ENCODE measurements at places on chromosomes 7 and 10. TPM values are rescaled to one million over a fixed set of nuclear protein-coding genes. Genes with fewer than 3 reads are reported as not detected.
A peak's percentile ranks its signal among the peaks of the same experiment; 100 is the strongest.

The POU6F2 gene
- polyA plus RNA-seq = 2.1 TPM

The NODAL gene
- not detected for polyA plus RNA-seq

GRCh38 chr7:38451840-38452239, 178.4 kb upstream of the TARP start:
- DNase-seq = no peak

The CPN1 gene
- 0.05 TPM for polyA plus RNA-seq

- no peak for DNase-seq
These were observed 916 bp upstream of the EEPD1 start for GRCh38 chr7:36151921-36152755.

DNA sequence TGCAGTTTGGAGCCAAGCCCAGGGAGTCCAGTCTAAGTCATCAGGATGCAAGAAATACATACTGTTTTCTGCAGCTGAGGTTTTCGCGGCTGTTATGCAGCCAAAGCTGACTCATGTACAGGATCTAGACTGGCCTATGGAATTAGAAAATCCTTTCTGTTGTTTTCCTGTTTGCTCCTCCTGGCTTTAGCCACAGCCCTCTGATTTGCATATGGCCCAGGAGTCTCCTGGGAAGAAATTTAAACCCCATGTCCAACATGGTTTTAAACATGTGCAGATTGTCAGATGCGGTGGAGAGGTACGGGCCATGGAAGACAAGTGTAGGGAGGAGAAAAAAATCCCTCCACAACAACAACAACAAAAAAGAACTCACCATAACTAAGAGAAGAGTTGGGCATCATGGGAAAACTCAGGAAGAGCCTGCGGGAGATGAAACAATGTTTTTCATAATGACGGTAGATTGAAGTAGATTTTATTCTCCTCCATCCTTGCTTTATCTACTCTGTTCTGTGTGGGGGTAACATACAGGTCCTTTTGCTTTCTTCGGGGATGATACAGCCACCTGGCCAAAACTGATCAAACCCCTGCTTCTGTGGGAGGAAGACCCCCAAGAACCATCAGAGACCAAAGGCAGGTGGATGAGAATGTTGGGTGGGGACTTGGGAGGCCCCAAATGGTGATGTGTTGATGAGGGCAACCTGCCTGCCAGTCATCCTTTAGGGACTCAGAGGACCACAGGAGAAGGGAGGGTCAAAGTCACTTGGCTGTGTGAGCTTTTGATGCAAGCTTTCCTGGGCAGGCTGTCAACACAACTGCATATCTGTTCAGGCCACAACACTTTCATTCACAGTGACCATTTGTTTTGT, 29.8 kb upstream of the GNA12 start:
- DNase-seq = no peak

DNA sequence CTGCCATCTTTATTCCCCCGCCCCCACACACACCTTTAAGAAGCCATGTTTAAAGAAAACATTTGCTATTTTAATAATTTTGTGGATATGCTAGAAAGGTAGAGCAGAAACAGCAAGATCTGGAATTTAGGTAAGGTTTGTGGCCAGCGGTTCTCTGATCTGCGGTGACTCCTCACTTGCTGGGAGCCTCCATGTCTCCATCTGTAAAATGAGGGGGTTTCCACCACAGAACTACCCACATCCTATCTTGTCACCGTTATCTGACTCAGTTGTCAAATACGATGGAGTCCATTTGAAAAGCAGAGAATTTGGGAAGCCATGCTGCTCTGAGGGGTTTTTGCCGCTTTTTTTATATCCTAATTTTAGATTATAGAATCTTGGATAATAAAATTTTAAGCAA, 23.3 kb downstream of the MACC1 start:
- no peak for DNase-seq

The RBP3 gene
- not detected for polyA plus RNA-seq

DNA sequence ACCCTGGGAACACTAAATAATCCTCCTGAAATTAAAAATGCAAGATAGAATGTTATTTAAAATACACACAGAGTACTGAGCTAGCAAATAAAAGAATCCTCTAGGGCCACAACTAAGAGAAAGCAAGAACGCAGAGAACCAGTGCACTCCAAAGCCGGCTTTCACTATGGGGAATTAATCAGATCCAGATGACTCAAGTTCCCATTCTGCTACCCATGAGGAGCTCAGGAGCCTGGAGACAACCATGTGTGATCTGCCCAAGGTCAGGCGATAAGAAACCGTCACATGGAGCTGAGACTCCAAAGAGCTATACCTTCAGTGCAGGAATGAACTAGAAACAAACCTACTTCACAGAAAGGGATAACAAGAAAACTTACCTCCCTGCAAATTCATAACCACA, 19.5 kb upstream of the CYREN start:
- no peak for DNase-seq

DNA sequence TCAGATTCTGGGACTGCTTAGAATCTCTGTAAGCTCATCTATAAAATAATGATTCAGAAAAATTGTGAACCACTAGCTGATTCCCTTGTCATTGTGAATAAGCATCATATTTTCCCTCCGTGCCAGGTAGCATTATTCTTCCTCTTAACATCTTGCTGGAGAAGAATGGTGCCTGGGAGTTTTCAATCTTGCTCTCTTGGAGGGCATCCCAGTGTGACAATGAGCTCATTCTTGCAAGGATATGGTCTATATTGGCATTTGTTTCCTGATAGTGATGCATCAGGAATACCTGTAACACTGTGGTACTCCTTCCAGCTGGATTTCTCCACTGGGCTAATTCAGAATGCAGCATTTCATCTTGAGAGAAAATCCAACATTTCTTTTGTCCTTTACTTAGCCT, 126.4 kb upstream of the ITGB1 start:
- no peak for DNase-seq

- no peak for DNase-seq
These were observed 6.6 kb upstream of the TPK1 start for GRCh38 chr7:144842377-144842851.

DNA sequence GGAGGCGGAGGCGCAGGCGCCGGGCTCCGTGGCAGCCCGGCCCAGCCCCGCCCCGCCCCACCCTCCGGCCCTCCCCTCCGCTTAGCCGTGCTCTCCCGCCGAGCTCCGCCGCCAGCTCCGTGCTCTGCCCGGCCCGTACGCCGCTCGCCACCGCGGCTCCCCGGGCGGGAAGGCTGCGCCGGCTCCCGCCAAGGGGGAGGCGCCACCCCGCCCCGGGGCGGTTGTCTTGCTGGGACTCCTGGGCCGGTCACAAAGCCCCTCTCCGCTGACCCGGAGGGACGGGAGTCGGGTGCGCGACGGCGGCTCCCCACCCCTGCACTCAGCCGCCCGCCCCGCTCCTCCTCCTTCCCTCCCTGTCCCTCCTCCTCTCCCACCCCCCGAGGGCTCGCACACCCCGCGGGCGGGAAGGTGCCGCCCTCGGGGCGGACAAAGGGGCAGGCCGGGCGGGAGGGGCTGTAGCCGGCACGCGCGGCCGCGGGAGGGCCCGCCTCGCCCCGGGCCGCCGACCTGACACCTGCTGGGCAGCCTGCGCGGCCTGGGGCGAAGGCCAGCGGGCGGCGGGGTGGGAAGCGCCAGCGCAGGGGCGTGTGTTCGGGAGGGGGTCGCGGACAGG, 11.5 kb upstream of the SP8 start:
- DNase-seq = no peak

DNA sequence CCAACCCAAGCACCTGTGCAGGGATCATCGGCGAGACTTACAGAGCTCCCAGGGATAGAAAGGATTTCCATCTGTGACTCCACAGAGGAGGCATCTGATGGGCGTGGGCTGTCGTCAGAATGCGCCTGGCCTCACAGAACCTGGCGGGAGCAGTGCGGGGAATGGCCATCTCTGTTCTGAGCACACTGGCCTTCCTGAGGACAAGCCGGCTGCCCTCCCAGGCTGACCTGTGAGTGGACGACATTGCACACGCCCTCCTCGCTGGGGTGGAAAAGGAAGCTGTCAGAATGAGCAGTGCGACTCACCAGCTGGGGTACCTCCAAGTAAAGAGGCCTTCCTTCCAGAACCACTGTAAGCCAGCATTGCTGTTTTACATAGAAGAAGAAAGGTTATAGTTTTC, 234.6 kb upstream of the PITRM1 start:
- DNase-seq = no peak

- no peak for DNase-seq
These were observed 181.0 kb downstream of the LRRC4 start for GRCh38 chr7:127850195-127850594.

- no peak for DNase-seq
These were observed 52.2 kb downstream of the DIP2C start for GRCh38 chr10:637221-637620.

The PIK3AP1 gene
- 3.7 TPM for polyA plus RNA-seq

DNA sequence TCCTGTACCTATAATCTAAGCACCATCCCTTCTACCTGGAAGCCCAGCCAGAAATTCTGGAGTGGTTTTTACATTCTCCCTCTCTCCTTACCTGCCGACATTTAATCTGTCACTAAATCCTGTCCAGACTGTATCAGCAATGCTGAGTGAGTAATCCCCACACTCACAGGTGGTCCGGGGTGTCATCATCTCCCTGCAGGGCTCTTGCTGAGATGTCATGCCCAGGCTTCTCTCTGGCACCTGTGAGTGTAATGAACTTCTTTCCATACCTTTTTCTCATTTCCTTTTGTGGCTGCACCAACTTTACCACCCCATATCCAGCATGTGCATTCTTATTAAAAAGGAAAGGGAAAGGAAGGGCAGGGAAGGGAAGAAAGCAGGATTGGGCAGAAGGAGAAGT, 355.2 kb downstream of the CCSER2 start:
- DNase-seq = no peak

GRCh38 chr7:88395715-88396114, 89.0 kb upstream of the STEAP4 start:
- no peak for DNase-seq

GRCh38 chr7:124781907-124782734, 16.5 kb upstream of the GPR37 start:
- DNase-seq = no peak

DNA sequence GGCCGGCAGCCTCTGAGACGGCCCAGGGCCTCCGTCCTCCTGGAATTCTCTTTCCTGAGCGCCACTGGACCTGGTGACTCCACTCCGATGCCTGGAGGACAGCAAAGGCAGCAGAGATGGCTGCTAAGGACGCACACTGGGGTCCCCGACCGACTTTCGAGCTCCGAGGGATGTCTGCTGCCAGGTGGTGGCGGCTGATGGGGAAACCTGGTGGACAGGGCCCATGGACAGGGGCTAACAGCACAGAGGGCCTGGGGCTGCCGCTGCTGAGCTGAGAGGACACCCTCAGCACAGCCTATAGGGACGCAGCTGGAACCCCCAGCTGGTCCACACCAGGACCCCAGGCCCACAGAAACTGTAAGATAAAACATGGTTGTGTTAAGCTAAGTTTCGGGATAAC, 366.3 kb downstream of the DNAJB6 start:
- no peak for DNase-seq

DNA sequence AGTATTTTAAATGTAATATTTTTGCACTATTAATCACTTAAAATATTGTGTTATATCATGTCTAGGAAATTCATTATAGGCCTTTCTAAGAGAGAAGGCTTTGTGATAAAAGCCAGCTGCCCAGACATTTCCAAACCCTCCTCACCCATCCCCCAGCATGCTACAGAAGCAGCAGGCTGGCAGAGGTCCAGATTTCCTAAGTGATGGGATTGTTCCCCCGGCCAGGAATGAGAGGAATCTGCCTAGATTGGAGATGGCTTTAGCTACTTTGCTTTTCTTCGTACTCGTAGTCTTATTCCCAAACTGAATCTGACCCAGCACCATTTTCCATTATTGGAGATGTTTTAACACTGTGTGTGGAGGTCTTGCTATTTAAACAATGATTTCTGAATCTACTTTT, 29.4 kb downstream of the CDK14 start:
- peak; percentile 55 for DNase-seq

DNA sequence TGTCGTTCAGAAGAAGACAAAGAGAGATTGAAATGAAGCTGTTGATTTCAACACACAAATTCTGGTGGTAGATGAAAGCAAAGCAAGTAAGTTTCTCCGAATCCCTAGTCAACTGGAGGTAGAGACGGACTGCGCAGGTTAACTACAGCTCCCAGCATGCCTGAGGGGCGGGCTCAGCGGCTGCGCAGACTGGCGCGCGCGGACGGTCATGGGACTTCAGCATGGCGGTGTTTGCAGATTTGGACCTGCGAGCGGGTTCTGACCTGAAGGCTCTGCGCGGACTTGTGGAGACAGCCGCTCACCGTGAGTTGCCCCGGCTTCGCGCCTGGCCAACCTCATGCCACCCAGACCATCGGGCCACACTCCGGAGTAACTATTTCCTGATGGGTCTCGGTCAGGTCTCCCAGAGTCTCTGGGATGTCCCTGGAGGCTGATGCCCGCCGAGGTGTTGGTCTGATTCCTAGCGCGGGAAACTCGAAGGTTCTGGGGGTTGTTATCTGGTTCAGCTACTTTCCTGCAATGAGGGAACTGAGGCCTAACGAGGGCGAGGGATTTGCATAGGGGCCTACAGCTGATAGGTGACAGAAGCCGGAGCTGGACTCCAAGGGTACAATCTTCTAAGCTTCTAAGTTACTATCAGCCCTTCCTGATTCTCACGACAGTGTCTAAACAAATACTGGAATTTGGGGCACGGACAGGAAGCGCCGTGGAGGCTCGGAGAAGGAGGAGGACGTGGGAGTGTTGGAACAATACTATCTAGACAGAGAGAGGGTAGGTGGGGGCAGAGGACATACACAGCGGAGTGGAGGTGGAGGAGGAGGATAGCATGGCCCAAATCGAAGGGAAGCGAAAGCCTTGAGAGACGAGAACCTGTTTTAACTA, at the start of gene RPP30:
Gene RPP30 (plus strand): TSS at position 209 of the 882 bp plus-strand sequence. CDS start 13 bp downstream, at position 222.
- peak; percentile 62 for DNase-seq

DNA sequence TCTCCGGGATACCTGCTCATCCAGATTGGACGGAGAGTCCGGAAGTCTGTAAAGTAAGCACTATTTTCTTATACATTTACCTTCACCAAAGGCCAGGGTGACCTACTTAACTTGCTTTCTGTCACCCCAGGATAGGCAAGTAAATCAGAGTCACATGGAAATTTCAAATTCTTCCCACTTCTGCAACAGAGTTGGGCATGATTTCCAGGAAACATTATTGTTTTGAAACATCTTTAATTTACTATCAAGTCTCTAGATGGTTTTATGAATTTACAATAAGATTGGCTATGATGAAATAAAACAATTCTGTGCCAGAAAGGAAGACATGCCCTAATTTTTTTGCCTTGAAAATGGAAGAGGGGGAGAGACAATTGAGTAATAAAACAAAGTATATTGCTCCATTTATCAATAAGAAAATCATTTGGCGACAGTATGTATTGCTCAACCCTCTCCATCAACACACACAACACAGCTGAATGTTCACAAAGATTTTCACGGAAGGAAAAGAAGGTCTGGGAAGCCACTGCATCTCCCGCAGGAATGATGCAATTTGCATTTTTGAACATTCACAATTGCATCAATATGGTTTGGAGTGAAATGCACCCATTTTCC, 702.8 kb downstream of the PARD3 start:
- DNase-seq = no peak
